Immature natural killer cell (primary cell): ENCODE measurements at places on chromosomes 16 and 17. TPM values are rescaled to one million over a fixed set of nuclear protein-coding genes. Genes with fewer than 3 reads are reported as not detected.

- peaks cover 12% of the 10 kb centered on the region for H3K4me1 ChIP-seq
- H3K27me3 ChIP-seq, result no peaks in the 10 kb centered on the region
- H3K27ac ChIP-seq, result peak overlapping the region; percentile 64
- H3K36me3 ChIP-seq, result peaks cover 11% of the 10 kb centered on the region
- no peak overlapping the region for H3K4me3 ChIP-seq
Observed at GRCh38 chr17:31251105-31251969, 45.7 kb downstream of the OMG start.

DNA sequence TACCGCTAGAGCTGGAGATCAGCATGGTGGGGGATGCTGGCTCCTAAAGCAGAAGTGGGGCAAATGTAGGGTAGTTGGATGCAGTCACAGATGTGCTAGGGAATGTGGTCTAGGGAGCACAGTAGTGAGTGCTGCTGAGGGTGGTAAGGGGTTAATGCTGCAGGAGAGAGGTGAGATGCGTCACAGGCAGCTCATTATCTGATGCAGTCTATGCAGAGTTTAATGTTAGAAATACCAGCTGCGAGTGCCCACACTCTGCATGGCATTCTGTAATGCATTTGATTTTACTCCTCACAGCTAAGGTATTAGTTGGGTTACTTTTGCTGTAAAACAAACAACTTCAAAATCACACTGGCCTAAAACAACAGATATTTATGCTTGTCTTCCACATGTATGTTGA lies 491.3 kb upstream of the HSBP1 start:
- no peak for DNase-seq
- H3K4me3 ChIP-seq, result no peak overlapping the region
- H3K27me3 ChIP-seq, result peaks cover 6% of the 10 kb centered on the region

DNA sequence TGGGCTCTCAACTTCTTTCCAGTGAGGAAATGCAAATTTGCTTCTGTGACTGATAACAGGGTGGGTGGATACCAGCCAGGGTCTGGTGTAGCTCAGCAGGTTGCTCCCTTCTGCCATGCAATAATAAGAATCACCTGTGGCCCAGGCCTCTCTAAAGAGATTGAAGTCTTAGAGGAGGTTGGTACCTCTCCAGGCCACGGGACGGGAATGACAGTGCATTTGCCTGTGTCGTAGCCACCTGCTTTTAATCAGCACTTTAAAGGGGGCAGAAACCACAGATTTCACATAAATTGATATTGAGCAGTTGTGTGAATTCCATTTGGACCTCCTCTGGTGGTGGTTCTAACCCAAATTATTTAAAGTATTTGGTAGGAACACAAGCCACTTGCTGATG lies 246.9 kb downstream of the PRKCA start:
- peaks cover 66% of the 10 kb centered on the region for H3K4me1 ChIP-seq
- no peaks in the 10 kb centered on the region for H3K27me3 ChIP-seq
- H3K4me3 ChIP-seq, result peak overlapping the region; percentile 73
- peaks cover 5% of the 10 kb centered on the region for H3K36me3 ChIP-seq

DNA sequence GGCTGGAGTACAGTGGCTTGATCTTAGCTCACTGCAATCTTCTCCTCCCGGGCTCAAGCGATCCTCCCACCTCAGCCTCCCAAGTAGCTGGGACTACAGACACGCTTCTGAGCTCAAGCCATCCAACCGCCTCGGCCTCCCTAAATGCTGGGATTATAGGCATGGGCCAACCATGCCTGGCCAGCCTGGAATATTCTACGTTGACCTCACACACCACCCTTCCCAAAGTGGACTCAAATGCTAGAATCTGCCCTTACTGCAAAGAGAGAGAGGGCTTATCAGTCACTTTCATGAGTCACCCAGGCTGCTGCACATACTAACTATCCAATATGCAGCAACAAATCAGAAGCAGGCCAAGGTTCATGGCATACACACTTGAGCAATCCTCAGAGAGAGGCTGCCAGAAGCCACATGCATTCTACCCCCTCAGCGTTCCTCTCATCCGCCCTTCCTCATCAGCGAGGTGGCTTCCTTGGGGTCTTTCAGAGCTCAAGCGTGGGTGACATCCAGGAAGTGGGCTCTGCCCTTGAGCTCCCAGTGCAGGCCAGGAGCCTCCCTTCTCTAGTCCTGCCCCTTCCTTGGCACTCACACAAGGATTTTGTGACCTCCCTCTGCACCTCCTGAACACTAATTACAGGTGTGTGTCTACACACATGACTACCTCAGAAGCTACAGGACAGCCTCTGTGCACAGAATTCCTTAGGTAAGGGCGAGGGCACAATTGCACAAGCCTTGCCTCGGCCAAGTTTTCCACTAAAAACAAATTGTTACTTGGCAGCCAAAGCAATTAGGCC lies 24.8 kb upstream of the SIAH1 start:
- H3K27me3 ChIP-seq, result no peaks in the 10 kb centered on the region
- DNase-seq, result no peak
- H3K27ac ChIP-seq, result no peak overlapping the region
- no peaks in the 10 kb centered on the region for H3K36me3 ChIP-seq
- no peak overlapping the region for H3K4me3 ChIP-seq

DNA sequence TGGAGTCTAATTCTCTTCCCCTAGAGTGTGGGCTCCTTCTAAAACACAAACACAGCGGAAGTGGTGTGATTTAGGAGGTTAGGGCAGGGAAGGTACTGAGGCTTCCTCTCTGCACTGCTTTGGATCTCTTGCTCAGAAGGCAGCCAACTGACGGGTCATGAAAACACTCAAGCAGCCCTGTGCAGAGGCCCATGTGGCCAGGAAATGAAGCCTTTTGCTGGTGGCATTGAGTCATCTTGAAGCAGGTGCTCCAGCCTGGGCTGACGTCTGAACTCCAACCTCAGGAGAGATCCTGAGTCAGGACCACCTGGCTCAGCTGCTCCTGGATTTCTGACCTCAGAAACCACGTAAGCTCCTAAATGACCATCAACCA lies 72.9 kb downstream of the MRM1 start:
- peaks cover 25% of the 10 kb centered on the region for H3K4me1 ChIP-seq
- H3K36me3 ChIP-seq, result no peaks in the 10 kb centered on the region
- no peak overlapping the region for H3K4me3 ChIP-seq
- H3K27me3 ChIP-seq, result peaks cover 2% of the 10 kb centered on the region
- DNase-seq, result peak; percentile 14
- H3K27ac ChIP-seq, result peak overlapping the region; percentile 72

GRCh38 chr17:30597776-30598288 lies 120.6 kb downstream of the GOSR1 start:
- H3K4me1 ChIP-seq, result peaks cover 23% of the 10 kb centered on the region
- H3K36me3 ChIP-seq, result no peaks in the 10 kb centered on the region
- no peak for DNase-seq
- H3K4me3 ChIP-seq, result no peak overlapping the region
- no peak overlapping the region for H3K27ac ChIP-seq

GRCh38 chr17:32626379-32626791 lies 139.6 kb downstream of the CDK5R1 start:
- H3K27me3 ChIP-seq, result peaks cover 3% of the 10 kb centered on the region
- no peak overlapping the region for H3K27ac ChIP-seq
- no peak overlapping the region for H3K4me3 ChIP-seq
- DNase-seq, result no peak
- no peaks in the 10 kb centered on the region for H3K36me3 ChIP-seq

The CCT6B gene
- 1.4 TPM for polyA plus RNA-seq

The ABCA9 gene
- not detected for polyA plus RNA-seq

The KCNJ2 gene
- not detected for polyA plus RNA-seq

The RBFOX1 gene
- polyA plus RNA-seq, result not detected
